ENCODE measurements at places on chromosomes 2 and 18.

GRCh38 chr2:68971591-68972231, 2.7 kb upstream of the GKN1 start:
- no peak for DNase-seq

DNA sequence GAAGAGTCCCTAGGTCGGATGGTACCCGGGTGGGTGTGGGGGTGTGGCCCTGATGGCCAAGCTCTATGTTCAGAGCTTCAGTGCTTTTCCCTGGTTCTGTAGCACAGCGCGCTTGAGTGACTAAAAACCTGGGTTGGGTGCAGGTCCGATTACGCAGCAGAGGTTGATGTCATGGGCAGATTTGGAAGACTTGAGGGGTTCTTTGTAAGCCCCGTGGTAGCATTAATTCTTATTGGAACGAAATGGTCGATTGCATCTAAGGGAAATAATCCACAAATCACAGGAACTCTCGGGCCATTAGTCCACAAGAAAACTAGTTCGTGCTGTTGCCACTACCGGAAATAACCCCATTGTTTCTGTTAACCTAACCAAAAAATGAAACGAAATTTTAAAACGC, 9.0 kb downstream of the HOXD8 start:
- DNase-seq, result peak; percentile 7

- DNase-seq, result no peak
Observed at GRCh38 chr2:43082903-43083677, 143.3 kb downstream of the ZFP36L2 start.

GRCh38 chr2:161178756-161179155, 18.5 kb downstream of the TANK start:
- no peak for DNase-seq

DNA sequence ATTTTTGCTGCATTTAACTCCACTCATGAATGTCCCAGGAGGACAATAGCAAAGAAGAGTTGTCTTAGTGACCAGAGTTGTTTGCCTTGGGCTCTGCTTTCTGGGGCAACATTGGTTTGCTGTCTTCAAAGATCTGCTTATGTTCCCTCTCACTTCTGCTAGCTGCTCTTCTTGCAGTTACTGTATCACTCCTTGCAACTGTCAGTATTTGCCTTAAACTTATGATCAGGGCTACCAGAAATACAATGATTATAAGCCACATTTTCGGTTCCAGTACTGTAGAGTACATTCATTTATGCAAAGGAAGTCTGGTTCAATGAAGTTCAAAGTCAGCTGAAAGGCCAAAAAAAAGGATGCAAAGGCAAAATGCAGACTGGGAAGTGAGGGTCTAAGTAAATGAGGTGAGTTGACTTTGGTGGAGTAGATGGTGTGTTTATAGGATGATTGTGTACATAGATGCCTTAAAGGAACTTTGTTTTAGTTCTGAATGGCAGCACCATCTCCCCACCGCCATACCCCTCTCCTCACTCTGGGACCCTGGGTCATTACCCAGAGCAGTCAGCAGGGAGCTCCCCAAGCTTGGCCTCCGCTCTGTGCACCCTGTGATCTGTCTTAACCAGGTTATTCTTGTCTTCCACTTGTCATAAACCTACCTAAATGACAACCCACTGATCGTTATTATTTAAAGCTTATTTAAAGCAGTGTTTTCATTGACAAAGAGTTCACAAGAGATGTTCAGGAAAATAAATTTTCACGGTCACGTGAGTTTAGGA, 236.0 kb downstream of the DOK6 start:
- peak; percentile 29 for DNase-seq

- no peak for DNase-seq
Observed at GRCh38 chr2:204790076-204790475, 244.8 kb downstream of the PARD3B start.

- no peak for DNase-seq
Observed at GRCh38 chr18:55351241-55351691, 236.7 kb downstream of the TCF4 start.

DNA sequence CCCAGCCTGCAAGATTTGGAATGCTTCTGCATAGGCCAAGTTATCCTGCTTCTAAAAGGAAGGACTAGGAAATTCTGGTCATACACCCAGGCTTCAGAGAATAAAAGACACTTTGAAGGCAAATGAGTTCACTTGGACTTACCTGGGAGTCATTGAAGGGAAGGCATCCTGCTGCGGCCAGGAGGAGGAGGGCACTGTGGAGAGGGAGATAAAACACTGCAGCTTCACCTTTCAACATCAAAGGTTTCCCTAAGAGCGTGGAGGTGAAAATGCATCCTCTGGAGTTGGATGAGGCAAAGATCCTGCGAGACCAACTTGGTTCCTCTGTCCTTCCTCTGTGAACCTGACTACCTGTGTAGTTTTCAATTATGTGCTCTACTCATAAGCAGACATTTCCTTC, 79.5 kb upstream of the RIOK3 start:
- DNase-seq, result no peak

GRCh38 chr18:336713-337112, 68.9 kb upstream of the THOC1 start:
- DNase-seq, result no peak

DNA sequence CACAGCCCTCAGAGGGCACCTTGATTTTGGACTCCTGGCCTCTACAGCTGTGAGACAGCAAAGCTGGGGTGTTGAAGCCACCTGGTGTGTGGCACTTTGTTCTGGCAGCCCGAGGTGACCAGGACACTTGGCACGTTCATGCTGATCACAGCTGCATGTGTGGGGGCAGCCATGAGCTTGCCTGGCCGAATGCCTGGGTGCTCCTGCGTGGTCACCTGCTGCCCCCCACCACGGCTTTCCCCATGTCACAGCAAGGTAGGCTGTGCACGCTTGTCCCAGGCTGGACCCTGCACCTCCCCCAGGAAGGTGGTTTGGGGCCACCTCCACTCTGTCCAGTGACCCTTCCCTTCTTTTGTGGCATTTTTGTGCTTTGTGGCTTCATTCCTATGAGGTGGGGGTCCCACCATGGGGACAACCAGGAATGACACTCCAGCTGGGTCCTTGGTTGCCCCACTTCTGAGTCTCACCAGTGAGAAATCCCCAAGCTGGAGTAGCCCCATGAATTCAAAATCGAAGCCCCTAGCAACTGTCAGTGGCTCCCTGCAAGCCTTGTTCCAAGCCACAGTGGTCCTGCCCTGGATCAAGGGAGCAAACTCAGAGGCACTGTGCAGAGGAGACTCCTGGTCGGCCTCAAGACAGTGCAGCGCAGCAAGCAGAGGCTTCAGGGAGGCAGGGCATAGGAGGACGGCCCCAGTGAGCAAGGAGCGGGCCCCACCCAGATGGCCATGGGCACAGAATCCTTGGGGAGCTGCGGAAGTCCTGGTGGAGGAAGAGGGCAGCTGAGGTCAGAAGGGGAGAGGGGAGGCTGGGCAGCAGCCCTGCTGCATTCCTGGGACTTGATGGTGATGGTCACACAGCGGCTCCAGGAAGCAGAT, 121.4 kb upstream of the HS6ST1 start:
- DNase-seq, result no peak

GRCh38 chr2:50878251-50878650, 153.7 kb downstream of the NRXN1 start:
- no peak for DNase-seq

DNA sequence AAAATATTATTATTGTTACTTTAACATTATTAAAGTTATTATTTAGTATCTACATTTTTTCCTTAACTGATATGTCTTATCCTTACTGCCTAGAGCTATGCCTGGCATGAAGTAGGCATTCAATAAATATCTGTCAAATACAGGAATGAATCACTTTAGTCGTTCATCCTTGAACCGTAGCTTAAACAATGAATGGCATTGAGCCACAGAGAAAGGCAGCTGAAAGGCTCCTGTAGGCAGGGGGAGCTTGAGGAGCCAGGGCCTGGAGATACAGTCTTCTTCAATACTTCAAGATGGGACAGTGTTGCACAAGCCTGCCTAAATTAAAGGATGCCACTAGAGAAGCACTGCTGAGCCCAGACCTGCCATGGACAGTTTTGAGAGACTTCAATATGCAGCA, 22.5 kb downstream of the CYRIA start:
- DNase-seq, result no peak

DNA sequence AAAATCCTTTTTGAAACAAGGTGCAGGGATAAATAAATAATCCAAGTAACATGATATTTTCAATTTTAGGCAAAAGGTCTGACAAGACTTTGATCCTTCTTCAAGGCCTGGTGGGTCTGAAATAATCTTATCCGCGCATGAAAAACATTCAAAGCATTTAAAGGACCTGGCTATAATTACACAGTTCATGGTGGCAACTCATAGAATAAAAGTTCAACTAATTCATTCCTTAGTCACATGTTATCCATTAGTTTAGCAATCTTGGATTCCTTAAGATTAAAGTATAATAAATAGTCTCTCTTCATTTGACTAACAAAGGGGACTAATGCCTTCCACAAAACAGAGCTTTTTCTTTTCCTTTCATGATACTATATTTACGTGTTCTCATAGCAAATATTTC, 21.0 kb upstream of the SLC38A11 start:
- DNase-seq, result no peak

- no peak for DNase-seq
Observed at GRCh38 chr18:54740136-54740846, 88.0 kb upstream of the RAB27B start.

- DNase-seq, result no peak
Observed at GRCh38 chr18:79223431-79223830, 154.2 kb downstream of the ATP9B start.

GRCh38 chr2:241620419-241620769, 16.6 kb downstream of the THAP4 start:
- DNase-seq, result peak; percentile 83

GRCh38 chr2:190441564-190441963, 33.4 kb downstream of the MFSD6 start:
- no peak for DNase-seq

DNA sequence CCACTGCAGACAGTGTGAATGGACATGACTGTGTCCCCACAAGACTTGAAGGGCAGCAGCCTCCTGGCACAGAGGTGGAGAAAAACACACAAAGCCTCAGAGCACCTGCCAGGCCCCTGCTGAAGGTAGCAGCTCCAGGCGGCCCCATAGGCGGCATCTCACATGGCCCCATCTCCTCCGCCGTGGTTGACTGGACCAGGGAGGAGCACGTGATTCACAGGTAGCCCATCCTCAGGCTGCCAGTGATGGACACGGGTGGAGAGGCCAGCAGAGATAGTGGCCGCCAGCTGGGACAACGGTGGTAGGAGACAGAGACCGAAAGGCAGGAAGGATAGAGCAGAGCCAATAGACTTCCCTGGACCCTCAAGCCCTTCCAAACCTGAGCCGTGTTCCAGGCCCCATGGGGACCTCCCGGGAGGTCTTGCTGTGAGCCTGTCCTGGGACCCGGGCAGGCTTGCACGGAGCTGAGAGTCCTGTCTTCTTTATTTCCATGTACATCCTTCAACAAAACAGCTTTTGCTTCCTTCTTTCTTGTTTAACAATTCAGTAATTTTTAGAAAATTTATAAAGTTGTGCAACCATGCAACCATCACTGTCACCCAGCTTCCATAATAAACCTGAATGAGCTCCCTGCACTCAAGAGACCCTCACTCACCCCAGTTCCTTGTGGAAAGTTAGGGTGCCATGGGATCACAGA, 26.9 kb downstream of the GPR55 start:
- DNase-seq, result peak; percentile 19

DNA sequence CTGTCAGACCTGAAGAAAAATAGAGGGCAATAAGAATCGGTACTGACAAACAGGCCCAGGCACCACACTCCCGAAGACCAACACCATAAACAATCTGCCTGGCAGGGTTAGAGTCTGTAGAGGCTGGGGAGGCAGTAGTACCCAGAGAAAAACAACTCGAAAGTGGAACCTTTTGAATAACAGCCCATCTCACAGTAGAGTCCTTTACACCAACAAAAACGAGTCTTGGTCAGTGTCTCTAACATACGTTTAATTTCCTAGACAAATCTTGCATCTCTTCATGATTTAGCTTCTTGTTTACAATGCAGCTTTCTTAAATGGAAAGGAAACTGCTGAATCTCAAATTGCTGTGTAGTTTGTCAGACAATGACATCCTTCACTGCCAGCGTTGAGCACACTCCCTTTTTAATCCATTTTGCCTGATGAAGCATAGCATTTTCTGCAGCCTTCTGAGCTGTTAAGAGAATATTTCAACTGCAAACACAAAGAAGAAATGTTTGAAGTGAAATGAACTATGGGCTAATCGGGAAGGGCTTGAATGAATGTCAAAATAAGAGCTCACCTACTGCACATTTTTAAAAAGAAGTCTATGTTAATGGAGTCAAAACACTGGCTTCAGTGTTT, 73.1 kb upstream of the DSG1 start:
- DNase-seq, result no peak

- peak; percentile 48 for DNase-seq
Observed at GRCh38 chr18:77207540-77207939, 42.1 kb upstream of the GALR1 start.

- DNase-seq, result no peak
Observed at GRCh38 chr2:65477590-65477989, 45.2 kb upstream of the SPRED2 start.

GRCh38 chr2:146666340-146666739, 1178.5 kb upstream of the ACVR2A start:
- no peak for DNase-seq

GRCh38 chr2:235740821-235741220, 247.0 kb downstream of the AGAP1 start:
- no peak for DNase-seq

- no peak for DNase-seq
Observed at GRCh38 chr2:38417745-38418689, 40.9 kb upstream of the ATL2 start.

DNA sequence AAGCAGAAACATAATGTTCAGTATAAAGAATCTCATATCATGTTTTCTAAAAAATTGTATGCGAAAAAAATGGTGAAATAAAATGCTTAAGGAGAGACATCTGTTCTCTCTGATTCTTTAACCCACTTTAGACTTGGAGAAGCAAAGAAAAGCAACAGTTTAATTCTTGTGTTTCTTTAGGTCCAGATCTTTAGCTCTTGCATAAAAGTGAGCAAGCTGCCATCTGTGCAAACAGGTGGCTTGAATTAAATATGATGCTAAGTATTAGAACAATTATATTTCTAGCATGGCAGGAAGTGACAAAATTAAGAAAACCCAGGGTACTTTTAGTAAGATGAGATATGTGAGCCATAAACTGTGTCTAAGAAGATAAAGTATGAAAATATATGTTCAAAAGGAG, 1038.3 kb downstream of the DPP10 start:
- no peak for DNase-seq

GRCh38 chr2:98548920-98549818, 59.1 kb downstream of the COA5 start:
- DNase-seq, result no peak

DNA sequence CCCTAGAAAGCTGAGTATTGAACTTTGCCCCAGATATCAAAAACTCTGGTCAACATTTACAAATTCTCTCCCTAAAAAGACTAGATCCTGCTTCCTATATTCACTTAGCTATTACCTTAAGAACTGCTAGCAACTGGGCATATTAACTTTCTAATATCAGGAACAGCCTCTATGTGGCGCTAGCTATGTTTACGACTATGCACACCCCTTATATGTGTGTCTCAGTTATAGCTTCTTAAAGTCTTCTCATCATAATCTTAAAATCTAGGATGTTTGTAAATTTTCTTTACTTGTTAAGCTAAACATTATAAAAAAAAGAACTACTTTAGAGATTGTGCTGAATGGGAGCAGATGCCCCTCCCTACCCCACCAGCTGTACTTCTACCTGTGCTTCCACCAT, 1.7 kb upstream of the STAMBP start:
- DNase-seq, result no peak
